ENCODE measurements at places on chromosomes 5 and 9. TPM values are rescaled to one million over a fixed set of nuclear protein-coding genes. Genes with fewer than 3 reads are reported as not detected.

- H3K4me1 ChIP-seq, result no peaks in the 10 kb centered on the region
- no peak overlapping the region for H3K4me3 ChIP-seq
- no peaks in the 10 kb centered on the region for H3K27me3 ChIP-seq
- H3K36me3 ChIP-seq, result no peaks in the 10 kb centered on the region
Measured at GRCh38 chr5:135319928-135320606, 79.0 kb downstream of the MACROH2A1 start.

Gene PCSK5
- total RNA-seq, result 11.5 TPM

GRCh38 chr5:36885566-36886485, 9.3 kb downstream of the NIPBL start:
- no peaks in the 10 kb centered on the region for H3K4me1 ChIP-seq
- no peaks in the 10 kb centered on the region for H3K27me3 ChIP-seq
- no peaks in the 10 kb centered on the region for H3K36me3 ChIP-seq
- H3K27ac ChIP-seq, result no peak overlapping the region

DNA sequence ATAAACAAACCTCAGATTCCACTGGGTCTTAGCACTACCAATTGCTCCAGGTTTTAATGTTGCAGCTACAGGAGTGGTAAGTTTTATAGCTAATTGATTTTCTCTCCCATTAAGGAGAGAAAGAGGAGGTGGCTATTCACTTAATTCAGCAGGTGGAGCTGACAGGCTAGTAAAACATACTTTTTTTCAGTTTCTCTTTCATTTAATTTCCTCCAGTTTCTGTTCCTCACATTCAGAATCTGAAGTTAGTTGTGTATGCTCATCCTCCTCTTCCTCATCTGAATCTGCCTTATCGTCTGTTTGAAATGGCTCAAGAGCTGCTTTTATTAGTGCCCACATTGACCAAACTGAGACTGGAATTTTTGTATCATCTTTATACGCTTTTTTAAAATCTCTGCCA, 98.0 kb downstream of the PLPPR1 start:
- no peak overlapping the region for H3K27ac ChIP-seq
- no peak overlapping the region for H3K4me3 ChIP-seq
- no peaks in the 10 kb centered on the region for H3K36me3 ChIP-seq
- no peaks in the 10 kb centered on the region for H3K4me1 ChIP-seq

DNA sequence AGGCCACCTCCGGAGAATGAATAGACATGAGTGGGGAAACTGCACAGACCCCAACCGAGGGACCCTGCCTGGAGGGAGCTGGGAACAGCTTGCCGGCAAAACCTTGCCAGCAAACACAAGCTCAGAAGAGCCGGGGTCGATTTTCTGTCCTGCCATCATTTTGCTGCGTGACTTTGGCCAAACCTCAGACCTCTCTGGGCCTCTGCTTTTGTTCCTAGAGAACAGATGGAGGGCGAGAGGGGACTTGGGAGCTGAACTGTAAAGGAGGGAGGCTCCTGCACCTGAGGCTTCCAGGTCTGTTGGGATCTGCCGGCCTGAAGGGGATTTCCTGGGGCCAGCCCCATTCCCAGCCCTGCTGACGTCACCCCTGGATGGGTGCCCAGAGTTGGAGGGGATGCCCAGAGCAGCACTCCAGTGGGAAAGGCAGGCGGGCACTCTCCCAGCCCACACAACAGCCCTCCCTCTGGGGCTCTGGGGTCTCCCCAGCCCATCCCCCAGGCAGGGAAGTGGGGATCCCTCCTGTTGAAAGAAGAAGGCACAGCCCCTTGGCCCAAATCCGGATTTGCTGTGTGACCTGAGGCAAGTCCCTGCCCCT, 40.4 kb upstream of the SYNPO start:
- H3K27ac ChIP-seq, result peak overlapping the region; percentile 38
- H3K36me3 ChIP-seq, result no peaks in the 10 kb centered on the region
- peak; percentile 72 for DNase-seq
- H3K27me3 ChIP-seq, result no peaks in the 10 kb centered on the region
- H3K4me1 ChIP-seq, result peaks cover 23% of the 10 kb centered on the region

- no peaks in the 10 kb centered on the region for H3K27me3 ChIP-seq
- peaks cover 6% of the 10 kb centered on the region for H3K4me1 ChIP-seq
- DNase-seq, result peak; percentile 20
- no peaks in the 10 kb centered on the region for H3K36me3 ChIP-seq
- no peak overlapping the region for H3K27ac ChIP-seq
Measured at GRCh38 chr9:111179577-111179976, 141.3 kb upstream of the LPAR1 start.

- H3K36me3 ChIP-seq, result peaks cover 16% of the 10 kb centered on the region
- peak; percentile 74 for DNase-seq
- no peak overlapping the region for H3K4me3 ChIP-seq
- H3K27ac ChIP-seq, result peak overlapping the region; percentile 73
- H3K4me1 ChIP-seq, result peaks cover 20% of the 10 kb centered on the region
Measured at GRCh38 chr5:177195307-177195952, 61.9 kb downstream of the NSD1 start.

DNA sequence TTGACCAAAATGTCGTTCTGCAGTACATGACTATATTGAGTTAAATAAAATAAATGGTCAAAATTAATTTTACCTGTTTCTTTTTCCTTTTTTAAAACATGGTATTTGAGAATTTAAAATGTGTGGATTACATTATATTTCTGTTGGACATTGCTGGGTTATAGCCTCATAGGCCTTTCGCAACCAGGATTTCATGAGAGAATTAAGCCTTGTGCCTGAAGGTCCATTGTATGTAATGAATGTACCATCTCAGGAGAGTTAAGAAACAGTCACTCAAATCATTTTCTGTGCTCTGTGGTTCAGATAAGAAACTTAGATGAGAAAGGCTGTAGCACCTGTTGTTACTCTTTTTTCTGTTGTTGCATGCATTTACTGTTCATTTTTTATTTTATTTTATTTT, 103.5 kb downstream of the ANGPTL2 start:
- H3K27ac ChIP-seq, result no peak overlapping the region
- H3K27me3 ChIP-seq, result peaks cover 3% of the 10 kb centered on the region
- no peaks in the 10 kb centered on the region for H3K4me1 ChIP-seq
- H3K4me3 ChIP-seq, result no peak overlapping the region

- no peaks in the 10 kb centered on the region for H3K27me3 ChIP-seq
- no peak overlapping the region for H3K27ac ChIP-seq
- peak; percentile 29 for DNase-seq
- no peaks in the 10 kb centered on the region for H3K4me1 ChIP-seq
Measured at GRCh38 chr5:9156282-9156681, 389.6 kb downstream of the SEMA5A start.

GRCh38 chr5:160287378-160288051, 24.8 kb downstream of the CCNJL start:
- H3K27me3 ChIP-seq, result no peaks in the 10 kb centered on the region
- no peaks in the 10 kb centered on the region for H3K36me3 ChIP-seq
- peak; percentile 57 for DNase-seq
- H3K4me3 ChIP-seq, result no peak overlapping the region

Gene AP3B1
- 66.8 TPM for total RNA-seq

- H3K4me1 ChIP-seq, result peaks cover 10% of the 10 kb centered on the region
- H3K27me3 ChIP-seq, result no peaks in the 10 kb centered on the region
- no peak for DNase-seq
- no peak overlapping the region for H3K4me3 ChIP-seq
- H3K36me3 ChIP-seq, result no peaks in the 10 kb centered on the region
Measured at GRCh38 chr5:154762261-154762660, 7.1 kb downstream of the LARP1 start.

DNA sequence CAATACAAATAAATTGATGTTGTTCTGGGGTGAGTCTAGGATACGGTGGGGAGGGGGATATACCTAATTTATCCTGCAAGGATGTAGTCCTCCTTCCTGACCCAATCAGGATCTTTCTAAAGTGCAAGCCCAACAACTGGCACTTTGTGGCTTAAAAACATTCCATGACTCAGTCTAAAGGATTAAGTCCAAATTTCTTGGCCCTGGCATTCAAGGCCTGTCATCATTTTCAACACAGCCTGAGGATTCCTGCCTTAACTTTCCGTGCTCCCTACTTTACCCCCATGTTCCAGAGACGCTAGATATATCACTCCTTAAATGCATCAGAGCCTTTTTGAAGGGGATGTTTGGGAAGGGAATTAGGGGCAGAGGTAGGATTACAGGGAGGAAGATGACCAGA, 1.0 kb downstream of the FAM221B start:
- H3K27me3 ChIP-seq, result no peaks in the 10 kb centered on the region
- no peaks in the 10 kb centered on the region for H3K36me3 ChIP-seq
- H3K27ac ChIP-seq, result no peak overlapping the region
- DNase-seq, result peak; percentile 50
- no peak overlapping the region for H3K4me3 ChIP-seq

DNA sequence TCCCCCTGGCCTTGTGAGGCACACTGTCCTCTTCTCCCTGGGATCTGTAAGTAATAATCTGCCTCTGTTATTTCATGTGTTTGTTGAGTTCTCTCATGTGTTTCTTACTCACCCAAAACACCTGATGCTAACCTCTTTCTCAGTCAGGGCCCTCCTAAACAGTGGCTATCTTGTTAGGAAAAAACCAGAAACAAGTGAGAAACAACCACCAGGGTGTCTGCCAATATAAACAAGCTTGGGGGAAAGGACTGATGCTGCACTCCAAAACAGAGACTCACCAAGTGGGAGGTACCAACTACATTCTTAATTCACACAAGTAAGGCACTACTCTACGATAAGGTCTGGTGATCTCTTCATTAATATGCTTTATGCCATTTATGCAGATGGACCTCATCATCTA, 564.4 kb downstream of the SEMA5A start:
- no peaks in the 10 kb centered on the region for H3K27me3 ChIP-seq
- no peaks in the 10 kb centered on the region for H3K4me1 ChIP-seq
- H3K36me3 ChIP-seq, result no peaks in the 10 kb centered on the region
- H3K4me3 ChIP-seq, result no peak overlapping the region
- DNase-seq, result peak; percentile 56

- H3K36me3 ChIP-seq, result no peaks in the 10 kb centered on the region
- H3K27me3 ChIP-seq, result no peaks in the 10 kb centered on the region
- no peak overlapping the region for H3K4me3 ChIP-seq
- peak; percentile 79 for DNase-seq
Measured at GRCh38 chr5:10702911-10703491, 58.0 kb downstream of the DAP start.

GRCh38 chr5:108141676-108142075, 240.2 kb downstream of the FBXL17 start:
- H3K27me3 ChIP-seq, result no peaks in the 10 kb centered on the region
- H3K36me3 ChIP-seq, result no peaks in the 10 kb centered on the region
- H3K4me1 ChIP-seq, result peaks cover 4% of the 10 kb centered on the region
- no peak overlapping the region for H3K27ac ChIP-seq

GRCh38 chr5:59123595-59124561, 541.0 kb downstream of the RAB3C start:
- H3K36me3 ChIP-seq, result no peaks in the 10 kb centered on the region
- H3K4me1 ChIP-seq, result peaks cover 19% of the 10 kb centered on the region
- no peak overlapping the region for H3K27ac ChIP-seq
- no peak overlapping the region for H3K4me3 ChIP-seq

Data from astrocyte (in vitro differentiated cells and primary cell).